ENCODE measurements at places on chromosomes 4 and X.

GRCh38 chrX:134443020-134443419, 16.9 kb upstream of the HPRT1 start:
- DNase-seq: no peak

- DNase-seq: no peak
These were observed 42.9 kb downstream of the SMAD1 start for GRCh38 chr4:145524552-145524951.

DNA sequence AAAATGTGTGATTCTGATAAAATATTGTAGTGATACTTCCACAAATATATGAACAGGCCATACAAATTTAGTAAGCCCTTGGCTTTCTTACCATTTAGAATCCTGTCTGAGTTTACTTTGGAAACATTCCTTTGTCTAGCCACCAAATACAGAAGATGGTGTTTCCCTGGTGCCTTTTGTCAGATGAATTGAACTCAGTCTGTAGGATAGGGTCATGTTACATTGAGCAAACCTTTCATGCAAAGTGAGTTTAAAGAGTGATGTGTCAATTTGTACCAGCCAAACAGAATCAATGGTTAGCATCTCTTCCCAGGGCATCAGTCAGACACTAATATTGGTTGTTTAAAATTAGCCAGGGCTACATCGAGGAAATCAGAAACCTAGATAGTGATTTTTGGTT, 1443.4 kb downstream of the ARAP2 start:
- no peak for DNase-seq

GRCh38 chr4:56092540-56092939, 143.8 kb downstream of the CEP135 start:
- DNase-seq: no peak

- no peak for DNase-seq
These were observed 519.8 kb downstream of the GBA3 start for GRCh38 chr4:23212558-23212957.

DNA sequence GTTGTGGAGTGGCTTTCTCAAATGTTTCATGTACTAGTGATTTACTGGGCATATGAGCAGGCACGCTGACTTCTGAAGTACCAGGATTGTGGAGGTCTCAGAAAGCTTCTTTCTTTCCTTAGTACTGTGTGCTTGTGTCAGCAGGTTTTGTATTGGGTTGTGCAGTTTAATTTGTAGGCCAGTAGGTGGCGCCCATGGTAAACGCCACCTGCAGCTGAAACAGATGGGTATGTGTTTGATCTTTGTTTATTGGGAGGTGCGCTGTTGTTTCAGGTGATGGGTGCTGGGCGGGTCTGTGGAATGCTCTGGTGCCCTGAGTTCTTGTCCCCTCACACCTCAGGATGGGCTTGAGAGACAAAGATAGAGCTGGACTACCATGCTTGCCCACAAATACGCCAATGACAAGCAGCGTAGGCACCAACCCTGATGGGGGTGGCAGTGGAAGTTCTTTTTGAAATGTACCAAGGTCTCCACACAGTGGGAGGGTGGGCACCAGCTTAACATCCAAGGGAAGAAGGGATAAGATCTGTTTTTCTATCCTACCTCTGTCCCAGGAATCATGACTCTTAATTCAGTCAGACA, 141.5 kb downstream of the RPS6KA6 start:
- DNase-seq: no peak

GRCh38 chr4:165872461-165873297, at the start of gene TLL1:
Gene TLL1, plus strand, starts transcription at chr4:165873237. Its CDS starts 668 bp downstream, at chr4:165873905.
- no peak for DNase-seq

Data from T1000 (cell line).